ENCODE measurements at places on chromosomes 5 and 9.

DNA sequence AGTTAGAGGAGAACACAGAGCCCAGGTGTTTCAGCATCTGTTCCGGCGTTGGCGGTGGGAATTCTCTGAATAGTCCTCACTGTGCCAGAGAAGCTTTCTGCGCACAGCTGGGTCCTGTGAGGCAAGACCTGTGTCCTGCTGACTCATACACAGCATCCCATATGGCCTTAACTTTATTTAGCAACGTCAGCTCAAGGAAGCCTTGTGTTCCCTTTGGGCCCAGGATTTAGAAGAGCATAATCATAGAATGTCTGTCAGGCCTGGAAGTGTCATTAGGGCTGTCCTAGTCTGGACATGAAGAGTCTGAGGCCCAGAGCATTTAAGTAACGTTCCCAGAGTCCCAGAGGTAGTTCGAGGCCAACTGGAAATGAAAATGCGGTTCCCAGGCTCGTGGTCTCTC lies 188.6 kb upstream of the DMRT1 start:
- no peak for DNase-seq

- DNase-seq: no peak
Observed at GRCh38 chr5:120451445-120451844, 12.7 kb upstream of the PRR16 start.

GRCh38 chr5:72288924-72289323 lies 31.1 kb downstream of the MRPS27 start:
- peak; percentile 55 for DNase-seq

DNA sequence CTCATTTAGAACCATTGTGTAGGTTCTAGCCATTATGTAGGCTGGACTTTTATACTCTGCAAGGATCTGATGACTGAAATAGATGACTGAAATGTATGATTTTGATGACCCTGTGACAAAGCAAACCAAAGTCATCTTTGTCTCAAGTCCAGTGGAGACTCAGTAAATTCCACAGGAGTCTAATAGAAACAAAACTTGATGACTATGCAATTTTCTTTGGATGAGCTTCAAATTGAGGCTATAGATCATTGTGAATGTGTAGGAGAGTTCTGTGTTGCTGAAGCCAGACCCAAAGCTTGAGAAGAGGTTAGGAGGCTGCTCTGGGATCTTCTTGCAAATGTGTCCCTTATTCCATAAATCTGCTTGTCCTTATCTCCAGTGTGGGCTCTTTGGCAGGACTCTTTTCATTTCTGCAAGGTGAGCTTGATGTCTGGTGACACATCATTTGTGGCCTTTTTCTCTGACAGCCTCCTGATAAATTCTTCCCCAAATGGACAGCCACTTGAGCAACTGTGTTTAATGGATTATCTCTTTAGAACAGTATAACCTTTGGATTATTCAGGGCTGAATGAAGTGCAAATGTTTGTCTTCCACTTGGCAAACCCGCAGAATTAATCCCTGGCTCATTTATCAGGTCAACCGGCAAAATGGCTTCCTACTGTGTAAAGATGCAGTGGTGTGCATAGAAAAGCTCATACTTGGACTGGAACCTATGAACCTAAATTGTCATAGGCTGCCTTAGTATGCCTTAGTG lies 235.1 kb upstream of the ANKH start:
- DNase-seq: no peak

DNA sequence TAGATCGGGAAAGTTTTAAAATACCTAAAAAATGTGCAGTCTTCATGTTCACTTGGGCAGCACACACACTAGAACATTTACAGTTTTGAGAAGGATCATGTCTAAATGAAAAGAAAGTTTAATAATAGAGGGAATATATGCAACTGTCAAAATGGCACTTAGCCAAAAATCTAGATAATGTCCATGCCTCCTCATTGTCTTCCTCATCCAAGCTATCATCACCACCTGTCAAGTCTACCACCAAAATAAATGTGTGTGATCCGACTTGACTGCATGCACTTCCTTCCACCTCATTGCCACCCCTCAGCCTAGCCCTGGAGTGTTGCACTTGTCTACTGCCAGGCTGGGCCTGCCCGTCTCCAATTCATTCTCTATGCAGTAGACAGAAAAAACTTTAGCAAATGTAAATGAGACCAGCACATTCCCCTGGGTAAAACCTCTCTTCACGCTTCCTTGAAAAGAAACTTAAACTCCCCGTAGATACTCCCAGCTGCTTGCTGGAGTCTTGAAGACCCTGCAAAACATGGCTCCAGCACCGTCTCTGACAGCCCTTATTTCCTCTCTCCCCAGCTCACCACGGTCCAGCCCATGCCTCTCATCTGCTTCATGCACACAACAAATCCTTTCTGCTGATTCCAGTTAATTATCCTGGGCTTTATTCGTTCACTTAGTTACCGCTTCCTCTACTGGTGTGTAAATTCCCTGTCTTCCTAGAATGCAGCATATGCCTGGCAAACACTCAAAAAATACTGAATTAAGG lies 66.9 kb downstream of the FANCC start:
- no peak for DNase-seq

GRCh38 chr9:18997151-18997550 lies 35.9 kb downstream of the SAXO1 start:
- no peak for DNase-seq

GRCh38 chr9:97491216-97491999 lies 10.1 kb upstream of the TMOD1 start:
- no peak for DNase-seq

DNA sequence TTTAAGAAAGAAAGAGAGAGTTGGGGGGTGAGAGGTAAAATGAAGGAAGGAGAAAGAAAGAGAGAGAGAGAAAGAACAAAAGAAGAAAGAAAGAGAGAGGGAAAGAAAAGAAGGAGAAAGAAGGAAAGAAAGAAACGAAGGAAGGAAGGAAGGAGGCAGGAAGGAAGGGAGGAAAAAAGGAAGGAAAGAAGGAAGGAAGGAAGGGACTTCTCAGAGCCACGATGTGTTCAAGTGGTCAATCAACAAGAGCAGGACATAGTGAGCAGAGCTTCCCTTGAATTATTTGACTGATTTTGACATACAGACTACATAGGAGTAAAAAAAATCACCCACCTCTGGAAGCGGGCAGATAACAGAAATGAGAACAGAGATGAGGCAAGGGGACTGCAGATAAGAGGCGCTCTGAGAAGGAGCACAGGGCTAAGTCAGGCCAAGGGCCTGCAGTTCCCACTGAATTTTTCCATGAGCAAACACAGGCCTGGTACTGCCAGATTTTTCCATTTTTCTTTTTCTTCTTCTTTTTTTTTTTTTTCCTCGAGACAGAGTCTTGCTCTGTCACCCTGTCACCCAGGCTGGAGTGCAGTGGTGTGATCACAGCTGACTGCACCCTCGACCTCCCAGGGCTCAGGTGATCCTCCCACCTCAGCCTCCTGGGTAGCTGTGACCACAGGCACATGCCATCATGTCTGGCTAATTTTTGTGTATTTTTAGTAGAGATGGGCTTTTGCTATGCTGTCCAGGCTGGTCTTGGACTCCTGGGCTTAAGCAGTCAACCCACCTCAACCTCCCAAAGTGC lies 77.7 kb upstream of the IL17B start:
- no peak for DNase-seq

DNA sequence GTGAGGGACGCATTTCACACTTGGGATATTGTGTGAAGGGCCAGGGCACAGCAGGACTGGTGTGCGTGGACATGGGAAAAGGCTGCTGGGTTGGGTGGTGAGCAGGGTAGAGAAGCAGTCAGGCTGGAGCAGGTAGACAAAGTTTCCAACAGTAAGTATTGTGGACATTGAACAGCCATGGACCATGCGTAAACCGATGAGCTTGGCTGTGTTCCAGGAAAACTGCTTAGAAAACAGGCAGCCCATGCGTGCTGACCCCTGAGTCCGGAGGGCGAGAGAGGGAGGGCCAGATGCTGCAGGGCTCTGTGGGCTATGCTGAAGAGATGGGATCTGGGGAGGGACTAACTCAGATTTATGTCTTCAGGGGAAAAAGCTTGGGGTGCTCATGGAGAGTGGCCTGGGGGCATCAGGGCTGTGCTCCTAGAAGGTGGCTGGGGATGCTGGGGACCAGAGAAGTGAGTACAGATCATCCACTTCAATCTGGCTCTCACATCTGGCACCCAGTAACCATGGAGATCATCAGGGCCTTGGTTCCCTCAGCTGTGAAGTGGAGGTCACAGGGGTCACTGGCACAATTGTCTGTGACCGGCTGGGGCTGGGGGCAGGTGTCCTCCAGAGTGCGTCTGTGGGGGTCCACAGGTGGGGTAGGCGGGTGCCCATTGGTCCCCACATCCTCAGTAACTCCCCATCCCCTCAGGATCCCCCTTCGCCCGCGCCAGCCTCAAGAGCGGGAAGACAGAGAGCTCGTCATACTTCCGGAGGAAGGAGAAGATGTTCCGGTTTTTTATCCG lies 93.3 kb downstream of the CACNA1B start:
- DNase-seq: no peak

DNA sequence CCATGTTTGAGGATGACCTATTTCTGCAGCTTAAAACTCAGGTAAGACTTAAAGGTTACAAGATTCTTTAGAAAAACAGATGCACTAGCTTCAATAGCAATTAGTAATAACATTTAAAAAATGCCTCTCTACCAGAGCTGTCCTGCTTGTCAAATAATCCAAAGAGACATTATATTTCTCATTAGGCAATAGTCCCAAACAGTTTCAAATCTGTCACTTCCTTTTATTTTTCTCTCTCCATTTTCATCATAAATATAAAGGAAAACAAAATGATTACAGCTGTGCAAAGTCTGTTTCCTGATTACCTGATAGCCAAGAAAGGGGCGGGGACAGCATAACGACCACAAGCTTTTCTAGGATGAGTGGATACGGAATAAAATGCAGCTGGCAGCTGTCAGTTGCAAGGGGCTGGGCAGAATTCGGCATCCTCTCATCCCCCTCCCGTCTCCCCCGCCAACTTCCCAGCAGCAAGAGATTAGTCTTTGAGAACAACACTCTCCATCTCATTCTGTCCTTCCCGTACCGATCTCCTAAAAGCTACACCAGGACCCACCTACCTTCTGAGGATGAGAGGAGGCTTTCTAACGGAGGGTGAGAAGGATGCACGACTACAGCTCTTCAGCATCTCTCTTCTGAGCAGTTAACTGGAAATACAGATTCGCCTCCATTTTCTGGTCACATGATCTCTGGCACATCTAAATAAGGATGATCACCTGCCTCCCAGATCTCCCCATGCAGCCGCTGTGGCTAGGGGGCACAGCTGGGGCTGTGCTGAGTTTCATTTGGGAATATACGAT lies 72.5 kb upstream of the PCA3 start:
- peak; percentile 73 for DNase-seq

DNA sequence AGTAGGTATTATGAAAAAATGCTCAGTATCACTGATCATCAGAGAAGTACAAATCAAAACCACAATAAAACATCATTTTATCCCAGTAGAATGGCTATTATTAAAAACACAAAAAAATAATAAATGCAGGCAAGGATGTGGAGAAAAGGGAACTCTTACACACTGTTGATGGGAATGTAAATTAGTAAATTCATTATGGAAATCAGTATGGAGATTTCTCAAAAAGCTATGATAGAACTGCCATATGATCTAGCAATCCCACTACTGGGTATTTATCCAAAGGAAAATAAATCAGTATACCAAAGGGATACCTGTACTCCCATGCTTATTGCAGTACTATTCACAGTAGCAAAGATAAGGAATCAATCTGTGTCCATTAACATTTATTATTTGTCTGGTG lies 209.6 kb downstream of the FER start:
- no peak for DNase-seq

GRCh38 chr5:132383984-132384383 lies 14.5 kb downstream of the SLC22A5 start:
- no peak for DNase-seq

DNA sequence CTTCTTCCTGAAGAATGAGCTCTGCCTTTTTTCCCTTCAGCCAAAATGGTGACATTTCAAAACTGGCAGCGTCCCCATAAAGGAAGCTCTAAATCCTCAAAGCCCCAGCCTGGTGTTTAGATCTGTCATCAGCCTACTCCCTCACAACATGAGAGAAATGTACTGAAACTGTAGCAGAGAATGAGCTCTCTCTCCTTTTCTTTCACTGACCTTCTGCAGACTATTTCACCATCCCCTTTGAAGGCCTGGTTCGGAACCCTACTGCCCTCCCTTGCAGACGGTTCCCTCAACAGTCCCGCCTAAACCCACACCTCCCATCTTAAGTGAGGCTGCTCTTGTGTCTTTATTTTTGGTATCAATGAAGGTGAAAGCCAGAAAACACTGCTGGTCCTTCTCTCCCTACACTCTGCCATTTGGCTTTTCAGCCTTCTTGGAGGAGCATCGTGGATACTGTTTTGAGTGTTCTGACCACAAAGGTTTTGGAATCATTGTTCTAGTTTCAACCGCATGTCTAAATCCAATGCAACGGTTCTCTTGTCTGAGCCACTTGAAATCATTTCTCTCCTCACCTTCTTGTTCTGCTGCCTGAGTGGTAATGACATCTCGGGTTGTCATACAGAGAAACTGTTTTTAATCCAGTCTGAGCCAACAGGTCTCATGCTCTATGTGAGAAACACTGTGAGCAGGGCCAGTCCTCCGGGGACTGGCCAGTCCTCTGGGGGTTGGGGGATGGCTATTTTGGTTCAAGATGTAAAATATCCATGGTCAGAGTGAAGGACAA lies 39.0 kb downstream of the ITK start:
- no peak for DNase-seq

Measured in putamen (tissue), 1 donor.